Lower lobe of right lung (tissue), 2 donors: ENCODE measurements at places on chromosomes 16 and 17.
A peak's percentile ranks its signal among the peaks of the same experiment; 100 is the strongest.

DNA sequence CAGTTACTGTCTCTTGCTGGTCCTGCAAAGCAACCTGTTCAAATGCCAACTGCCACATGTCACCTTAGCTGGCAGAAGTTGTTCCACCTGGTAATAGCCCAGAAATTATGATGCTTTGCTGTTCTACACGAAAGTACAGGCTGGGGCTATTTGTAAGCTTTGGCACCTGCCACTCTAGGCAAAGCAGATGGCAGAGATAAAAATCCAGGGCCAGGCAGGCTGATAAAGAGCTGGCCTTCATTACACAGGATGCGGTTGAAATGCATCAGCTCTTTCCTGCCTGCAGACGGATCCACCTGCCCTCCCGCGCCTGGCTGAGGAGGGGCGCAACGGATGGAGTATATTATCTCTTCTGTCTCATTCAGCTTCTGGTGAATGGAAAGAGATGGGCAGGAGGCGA, 29.3 kb upstream of the KDM8 start:
- no peak for DNase-seq

DNA sequence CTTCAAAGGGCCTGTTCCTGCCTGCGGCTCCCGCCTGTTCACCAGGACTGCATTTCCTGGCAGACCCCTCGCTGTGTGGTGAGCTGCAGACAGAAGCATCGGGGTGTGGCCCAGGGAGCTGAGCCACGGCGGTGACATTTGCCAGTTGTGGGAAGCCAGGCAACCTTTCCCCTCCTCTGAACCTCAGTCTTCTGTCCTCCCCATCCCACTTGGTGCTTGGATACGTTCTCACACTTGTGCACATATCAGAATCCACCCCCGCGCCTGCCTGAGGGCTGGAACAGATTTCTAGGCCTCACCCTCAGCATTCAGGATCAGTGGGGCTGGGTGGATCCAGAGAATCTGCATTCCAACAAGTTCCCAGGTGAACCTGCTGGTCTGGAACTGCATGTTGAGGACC, 63.5 kb downstream of the CRISPLD2 start:
- DNase-seq = no peak

DNA sequence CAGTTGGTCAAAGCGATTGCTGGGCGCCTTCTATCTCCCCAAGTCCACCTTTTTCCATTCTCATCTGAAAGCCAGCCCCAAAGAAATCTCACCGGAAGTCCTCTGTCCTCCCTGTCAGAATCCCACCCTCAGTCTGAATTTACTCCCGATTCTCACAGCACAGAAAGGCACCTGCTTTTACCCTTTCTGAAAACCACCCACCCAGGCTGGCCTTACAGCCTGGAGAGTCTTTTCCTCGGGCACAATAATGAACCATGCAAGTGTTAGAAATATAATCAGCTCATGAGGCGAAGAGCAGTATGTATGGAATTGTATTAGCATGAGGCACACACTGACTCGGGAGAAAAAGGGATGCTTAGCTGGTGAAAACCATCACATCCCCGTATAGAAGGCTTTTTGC, 1.2 kb upstream of the ZFHX3 start:
- no peak for DNase-seq

- DNase-seq = no peak
Measured at GRCh38 chr17:72631949-72632684, 460.4 kb downstream of the SLC39A11 start.

GRCh38 chr16:30876867-30877266, 17.0 kb downstream of the BCL7C start:
- no peak for DNase-seq

GRCh38 chr16:52929478-52930400, 123.0 kb downstream of the CHD9NB start:
- DNase-seq = no peak

GRCh38 chr16:6232056-6232455, 1100.6 kb upstream of the RBFOX1 start:
- no peak for DNase-seq

DNA sequence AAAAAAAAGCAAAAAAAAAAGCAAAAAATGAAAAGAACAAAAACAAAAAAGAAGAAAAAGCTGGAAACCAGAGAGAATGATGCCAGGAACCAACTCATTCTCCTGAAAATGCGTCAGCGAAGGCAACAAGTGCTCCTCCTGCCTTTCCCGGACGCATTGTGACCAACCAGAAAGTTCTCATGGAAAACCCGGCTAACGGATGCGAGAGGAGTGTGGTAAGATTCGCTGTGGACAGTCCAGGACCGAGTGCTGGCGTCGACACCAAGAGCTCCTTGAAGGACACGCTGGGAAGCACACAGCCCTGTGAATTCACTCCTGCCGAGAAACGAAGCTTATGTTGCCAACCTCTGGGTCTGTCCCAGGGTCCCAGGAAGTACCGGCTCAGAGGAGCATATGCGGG, 43.4 kb downstream of the METRNL start:
- peak; percentile 33 for DNase-seq

GRCh38 chr17:20116683-20117309, 107.6 kb downstream of the SPECC1 start:
- no peak for DNase-seq

DNA sequence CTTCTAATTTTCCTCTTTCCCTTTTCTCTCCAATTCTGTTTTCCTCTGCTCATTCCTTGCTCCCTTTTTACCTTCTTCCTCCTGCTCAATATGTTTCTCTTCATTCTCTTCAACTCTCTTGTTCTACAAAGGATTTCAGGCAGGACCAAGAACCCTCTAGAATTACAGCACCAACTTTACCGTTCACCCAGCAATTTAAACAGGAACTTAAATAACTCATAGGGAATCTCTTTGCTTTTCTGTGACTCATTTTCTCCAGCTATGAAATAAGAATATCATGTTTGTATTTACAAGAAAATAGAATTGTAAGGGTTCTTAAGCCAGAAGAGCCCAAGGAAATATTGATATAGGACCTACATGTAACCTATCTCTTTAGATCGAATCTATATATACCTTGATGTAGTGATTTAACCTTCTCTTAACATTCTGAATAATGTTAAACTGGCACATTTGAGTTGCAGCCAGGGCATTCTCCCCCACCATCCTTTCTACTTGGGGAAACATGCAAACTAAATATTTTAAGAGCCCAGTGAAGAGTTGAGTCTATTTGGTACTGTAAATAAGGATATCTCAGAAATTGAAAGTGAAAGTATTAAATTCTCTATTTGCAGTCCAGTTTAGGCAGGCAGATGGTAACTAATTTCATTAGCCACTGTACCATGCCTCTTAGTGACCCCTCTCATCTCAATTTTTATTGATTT, 137.0 kb downstream of the ANKFN1 start:
- no peak for DNase-seq

GRCh38 chr17:57133486-57133885, 48.4 kb downstream of the AKAP1 start:
- DNase-seq = no peak

DNA sequence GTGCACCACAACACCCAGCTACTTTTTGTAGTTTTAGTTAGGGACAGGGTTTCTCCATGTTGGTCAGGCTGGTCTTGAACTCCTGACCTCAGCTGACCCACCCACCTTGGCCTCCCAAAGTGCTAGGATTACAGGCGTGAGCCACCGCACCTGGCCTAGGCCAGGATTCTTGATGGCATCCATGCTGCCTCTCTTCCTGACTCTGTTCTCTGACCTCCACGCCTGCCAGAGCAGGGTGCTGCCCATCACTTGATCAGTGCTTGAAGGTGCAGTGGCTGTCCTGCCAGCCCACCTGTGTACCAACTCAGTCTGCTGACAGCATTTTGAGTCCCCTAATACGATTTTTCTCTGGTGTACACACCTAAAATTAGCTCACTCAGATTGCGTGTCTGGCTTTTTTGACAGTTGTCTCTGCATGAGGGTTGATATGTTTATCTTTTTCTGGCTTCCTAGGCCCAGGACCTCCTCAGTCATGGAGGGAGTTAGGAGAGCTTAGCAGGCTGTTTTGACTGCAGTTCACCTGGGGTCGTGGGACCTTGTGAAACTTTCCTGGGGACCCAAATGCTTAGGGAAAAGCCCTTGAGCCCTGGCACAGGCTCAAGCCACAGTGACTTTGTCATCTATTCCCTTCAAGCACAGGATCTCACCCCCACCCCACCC, 5.9 kb downstream of the HAS3 start:
- no peak for DNase-seq

- no peak for DNase-seq
Measured at GRCh38 chr17:51427323-51427811, 167.0 kb downstream of the UTP18 start.

DNA sequence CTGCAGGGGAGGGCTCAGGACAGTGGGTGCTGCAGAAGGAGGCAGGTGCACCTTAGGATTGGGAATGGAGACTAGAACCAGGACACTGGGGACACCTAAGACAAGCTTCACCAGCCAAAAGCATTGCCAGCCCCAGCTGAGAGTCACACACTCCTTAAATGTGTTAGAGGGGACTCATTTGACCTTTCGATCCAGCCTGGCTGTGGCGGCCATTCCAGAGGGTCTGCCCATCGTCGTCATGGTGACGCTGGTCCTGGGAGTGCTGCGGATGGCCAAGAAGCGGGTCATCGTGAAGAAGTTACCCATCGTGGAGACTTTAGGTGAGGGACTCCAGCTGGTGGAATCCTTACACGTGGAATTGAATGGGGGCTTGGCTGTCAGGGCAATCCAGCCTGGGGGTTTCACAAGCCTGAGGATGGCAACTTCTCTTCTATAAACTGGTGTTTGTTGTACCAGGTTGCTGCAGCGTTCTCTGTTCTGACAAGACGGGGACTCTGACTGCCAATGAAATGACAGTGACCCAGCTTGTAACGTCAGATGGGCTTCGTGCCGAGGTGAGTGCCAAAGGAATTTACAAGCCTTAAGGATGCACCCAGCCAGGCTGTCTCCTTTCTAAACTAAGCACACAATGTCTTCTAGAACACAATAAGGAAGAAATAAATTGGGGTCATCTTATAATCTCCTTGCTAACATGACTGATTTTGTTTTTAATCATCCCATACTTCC, 65.3 kb downstream of the MEAK7 start:
- no peak for DNase-seq

DNA sequence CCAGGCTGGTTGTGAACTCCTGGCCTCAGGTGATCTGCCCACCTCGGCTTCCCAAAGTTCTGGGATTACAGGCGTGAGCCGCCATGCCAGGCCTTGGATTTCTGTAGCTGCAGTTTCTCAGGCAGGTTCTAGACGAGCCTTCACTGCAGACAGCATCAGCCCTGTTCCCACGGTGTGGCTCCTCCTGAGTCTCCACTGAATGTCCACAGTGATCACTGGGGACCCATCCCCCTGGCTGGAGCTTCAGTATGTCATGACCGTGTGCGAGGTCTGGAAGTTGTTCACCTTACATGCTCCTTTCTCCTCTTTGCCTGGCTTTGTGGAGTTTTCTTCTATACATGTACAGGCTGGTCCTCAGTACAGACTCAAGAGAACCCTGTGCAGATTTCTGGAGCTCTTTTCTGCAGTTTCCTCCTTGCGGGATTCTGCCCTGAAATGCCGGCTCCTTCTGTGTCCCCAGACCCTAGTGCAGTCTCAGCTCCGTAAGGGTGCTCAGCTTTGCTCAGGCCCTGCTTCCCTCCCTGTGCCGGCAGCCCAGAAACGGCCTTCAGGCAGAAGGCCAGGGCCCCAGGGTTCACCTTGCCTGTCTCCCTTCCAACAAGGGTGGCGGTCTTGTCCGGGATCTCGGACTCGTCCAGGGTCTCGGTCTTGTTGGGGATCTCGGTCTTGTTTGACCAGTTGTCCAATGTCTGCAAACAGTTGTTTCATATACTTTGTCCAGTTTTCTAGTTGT, 14.3 kb upstream of the FASN start:
- DNase-seq = no peak

GRCh38 chr17:45190503-45191255, 29.0 kb downstream of the HEXIM2 start:
- DNase-seq = no peak

DNA sequence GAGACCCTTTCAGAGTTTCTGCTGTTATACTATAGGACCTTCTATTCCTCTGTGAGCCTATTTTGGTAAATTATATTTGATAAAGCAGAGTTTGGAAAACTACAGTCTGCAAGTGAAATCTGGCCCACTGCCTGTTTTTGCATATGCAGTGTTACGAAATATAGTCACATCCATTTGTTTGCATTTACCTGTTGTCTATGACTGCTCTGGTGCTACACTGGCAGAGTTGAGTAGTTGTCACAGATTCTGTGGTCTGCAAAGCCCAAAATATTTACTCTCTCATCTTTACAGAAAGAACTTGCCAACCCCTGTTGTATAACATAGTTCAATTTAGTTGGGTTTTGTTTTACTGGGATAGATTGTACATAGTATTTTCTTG, 42.3 kb downstream of the TNRC6A start:
- DNase-seq = no peak

- no peak for DNase-seq
Measured at GRCh38 chr17:5780476-5780875, 196.2 kb upstream of the NLRP1 start.

GRCh38 chr16:88731699-88732098, 25.4 kb downstream of the CTU2 start:
- DNase-seq = no peak

DNA sequence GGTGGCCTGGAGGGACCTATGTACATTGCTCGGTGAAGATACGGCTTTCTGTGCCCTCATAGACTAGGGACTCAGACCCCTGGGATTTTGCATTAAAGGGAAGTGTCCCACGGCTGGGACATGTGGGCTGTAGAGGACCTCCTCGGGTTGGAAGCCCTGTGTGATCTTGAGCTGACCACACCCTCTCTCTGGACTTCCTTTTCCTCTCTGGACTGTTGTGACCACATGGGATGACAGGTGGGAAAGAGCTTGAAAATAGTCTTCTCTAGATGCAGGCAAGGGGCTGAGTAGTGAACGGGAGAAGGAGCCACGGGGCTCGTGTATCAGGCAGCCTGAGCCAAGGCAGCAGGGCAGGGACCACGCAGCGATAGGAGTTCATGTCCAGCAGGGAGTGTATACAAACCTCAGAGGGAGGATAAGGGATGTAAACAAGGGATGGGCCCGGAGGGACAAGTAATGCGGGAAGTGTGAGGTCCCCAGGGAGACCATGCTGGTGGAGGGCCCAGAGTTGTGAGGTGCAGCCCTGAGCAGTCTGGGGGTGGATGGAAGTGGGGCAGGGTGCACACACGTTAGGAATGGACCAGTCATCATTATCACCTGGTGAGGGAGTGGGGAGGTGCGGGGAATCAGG, 4.5 kb upstream of the SLC4A1 start:
- DNase-seq = no peak

DNA sequence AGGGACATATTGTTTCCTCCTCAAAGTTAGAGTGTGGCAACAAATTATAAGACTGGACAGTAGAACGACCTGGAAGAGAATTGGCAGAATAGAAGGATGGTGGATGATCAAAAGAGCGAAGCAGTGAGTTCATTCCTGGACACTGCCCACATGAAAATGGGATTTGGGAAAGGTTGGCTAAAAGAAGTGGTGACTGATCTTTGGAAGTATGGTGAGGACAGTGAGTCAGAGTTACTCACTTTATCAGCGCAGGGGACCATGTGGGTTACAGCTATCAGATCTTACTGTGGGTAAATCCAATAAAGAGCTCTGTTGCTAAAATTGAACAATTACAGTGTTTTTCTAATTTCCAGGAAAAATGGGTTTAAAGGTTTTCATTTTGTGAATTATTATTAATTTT, 2.7 kb upstream of the TANC2 start:
- DNase-seq = no peak

- DNase-seq = no peak
Measured at GRCh38 chr17:11273596-11273995, 32.6 kb downstream of the SHISA6 start.

- DNase-seq = no peak
Measured at GRCh38 chr17:78819402-78819801, 21.2 kb downstream of the USP36 start.
